Activated T-cell treated with anti-CD3 and anti-CD28 coated beads, Interleukin-2, amount 50 U/mL, for 4 hours (primary cell): ENCODE measurements at places on chromosomes 7 and 10.

- DNase-seq = no peak
These were observed 53.9 kb downstream of the SYPL1 start for GRCh38 chr7:106057962-106058927.

DNA sequence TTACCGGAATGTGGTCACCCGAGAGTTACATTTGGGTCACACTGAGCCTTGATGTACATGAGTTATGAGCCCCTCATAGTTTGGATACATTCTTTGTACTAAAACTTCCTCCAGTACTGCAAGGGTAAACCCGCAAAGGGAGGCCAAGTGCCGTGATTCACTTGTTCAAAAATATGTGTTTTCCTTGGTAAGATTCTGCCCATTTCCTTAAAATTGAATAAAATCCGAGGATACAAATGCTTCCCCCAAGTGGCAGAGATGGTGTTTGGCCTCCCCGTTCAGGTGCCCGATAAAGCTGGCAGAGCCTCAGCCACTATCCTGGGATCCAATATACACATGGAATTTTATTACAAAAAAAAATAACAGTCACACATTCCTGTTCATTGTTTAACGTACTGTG lies 268.3 kb downstream of the DIP2C start:
- no peak for DNase-seq

DNA sequence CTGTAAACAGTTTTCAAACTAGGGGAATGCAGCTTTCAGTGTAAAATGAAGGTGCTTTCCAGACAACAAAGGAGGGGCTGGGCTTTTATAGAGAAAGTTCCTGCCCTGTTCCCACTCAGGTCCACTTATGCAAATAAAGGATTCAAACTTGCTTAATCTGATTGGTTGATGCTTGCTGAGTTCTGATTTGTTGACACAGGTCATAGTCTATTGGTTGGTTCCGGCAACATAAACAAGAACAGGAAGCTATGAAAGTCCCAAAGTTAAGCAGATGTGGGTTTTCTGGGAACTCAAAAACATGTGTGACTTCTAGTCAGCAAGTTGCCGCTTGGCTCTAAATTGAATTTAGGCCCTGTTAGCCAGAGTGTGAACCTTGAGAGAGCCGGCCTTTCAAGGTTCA lies 194.2 kb upstream of the SVIL start:
- no peak for DNase-seq

DNA sequence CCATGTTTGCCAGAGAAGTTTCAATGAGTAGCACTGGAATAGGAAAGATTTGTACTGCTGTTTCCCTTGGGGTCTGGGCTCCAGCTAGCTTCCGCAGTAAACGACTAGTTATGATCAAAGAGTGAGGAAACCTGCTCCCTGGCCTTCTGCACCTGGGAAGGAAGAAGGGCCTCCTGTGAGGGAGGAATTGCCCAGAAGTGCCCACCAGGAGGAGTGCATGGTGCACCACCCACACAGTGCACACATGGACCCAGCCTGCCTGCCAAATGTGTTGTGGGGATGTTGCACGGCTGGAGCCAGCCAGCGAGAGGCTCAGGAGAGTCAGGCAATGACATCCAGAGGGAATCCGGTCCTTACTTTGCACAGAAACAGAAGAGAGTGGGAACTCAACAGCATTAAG lies 27.0 kb upstream of the FAM107B start:
- DNase-seq = no peak
